ENCODE measurements at places on chromosomes 7 and 10.

- no peak for DNase-seq
Measured at GRCh38 chr7:18390535-18390907, 105.0 kb upstream of the HDAC9 start.

GRCh38 chr10:5932345-5932744, 42.3 kb downstream of the FBH1 start:
- DNase-seq, result no peak

DNA sequence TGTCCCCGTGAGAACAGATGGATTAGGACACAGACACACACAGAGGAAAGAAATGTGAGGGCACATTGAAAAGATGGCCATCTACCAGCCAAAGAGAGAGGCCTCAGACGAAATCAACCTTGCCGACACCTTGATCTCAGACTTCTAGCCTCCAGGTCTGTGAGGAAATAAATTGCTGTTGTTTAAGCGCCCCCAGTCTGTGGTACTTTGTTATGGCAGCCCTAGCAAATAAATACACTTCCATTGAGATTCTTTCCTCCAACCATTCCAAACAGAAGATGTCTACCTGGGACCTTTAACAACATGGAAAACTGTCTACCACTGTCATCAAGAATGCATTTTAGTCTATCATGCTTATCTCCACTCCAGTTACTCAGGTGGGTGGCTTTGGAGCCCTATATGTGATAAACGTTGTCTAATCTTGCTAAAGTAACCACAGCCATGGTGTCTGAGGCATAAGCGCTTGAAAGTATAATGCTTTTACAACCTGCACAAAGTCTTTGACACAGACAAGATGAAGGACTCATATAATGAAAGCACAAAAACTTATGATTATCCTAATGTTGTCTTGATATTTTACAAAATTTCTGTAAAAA, 244.3 kb downstream of the MTERF1 start:
- DNase-seq, result no peak

GRCh38 chr10:13650961-13651360, 64.2 kb downstream of the PRPF18 start:
- no peak for DNase-seq

DNA sequence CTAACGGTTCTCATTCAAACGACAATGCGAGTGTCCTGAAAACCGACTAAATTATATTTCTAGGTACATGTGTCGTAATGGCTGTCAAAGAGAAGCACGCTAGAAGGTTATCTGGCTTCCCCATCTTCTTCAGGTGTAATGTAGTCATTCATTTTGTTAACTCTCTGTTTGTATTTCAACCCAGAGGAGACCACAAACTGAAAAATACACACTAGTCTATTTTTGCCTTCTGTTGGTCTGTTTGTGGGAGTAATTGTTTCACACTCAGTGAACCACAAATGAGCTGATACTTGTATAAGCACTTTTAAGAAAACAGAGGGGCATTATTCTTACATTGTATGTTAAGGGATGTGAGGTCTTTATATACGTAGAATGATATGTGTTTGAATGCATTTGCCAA, 305.9 kb downstream of the GATA3 start:
- DNase-seq, result no peak

DNA sequence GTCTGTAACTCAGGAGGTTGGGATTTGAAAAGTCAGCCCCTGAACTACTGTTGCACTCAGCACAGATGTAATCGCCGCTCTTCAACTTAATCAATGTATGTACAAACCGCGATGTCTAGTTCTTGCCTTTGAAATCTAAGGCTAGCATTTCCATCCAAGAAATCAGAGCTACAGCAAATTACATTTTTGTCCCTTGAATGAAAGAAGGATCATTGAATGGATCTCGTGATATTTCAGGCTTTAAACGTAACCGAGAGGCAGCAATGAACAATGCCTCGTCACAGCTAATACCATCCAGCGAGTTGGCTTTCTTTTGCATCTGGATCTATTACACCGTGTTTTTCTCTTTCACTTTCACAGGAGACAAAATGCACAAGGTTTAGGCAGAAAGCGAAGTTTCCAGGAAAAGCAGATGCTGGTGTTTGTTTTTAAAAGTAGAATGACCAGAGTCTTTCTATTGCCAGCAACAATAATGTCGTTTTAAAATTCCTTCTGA, 5.5 kb downstream of the SKIDA1 start:
- DNase-seq, result no peak

GRCh38 chr10:82402906-82403401, 528.0 kb downstream of the NRG3 start:
- DNase-seq, result no peak

GRCh38 chr10:86821388-86821999, 65.1 kb downstream of the BMPR1A start:
- DNase-seq, result no peak

DNA sequence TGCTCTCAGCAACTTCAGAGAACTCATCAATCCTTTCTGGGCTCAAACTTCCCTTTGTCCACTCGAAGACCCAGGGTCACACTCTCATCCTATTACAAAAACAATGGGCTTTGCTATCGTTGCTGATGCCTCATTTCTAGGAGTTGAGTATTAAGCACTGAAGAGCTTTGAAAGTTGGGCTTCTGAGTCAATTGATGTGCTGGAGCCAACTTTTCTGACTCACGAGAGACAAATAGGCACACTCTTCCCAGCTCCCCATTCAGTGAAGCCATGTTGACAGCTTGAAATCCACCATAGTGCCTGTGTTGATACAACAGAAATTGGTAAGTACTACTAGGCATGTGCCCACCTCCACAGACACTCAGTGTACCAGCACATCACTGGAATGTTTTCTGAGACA, 97.5 kb upstream of the PRSS58 start:
- no peak for DNase-seq

DNA sequence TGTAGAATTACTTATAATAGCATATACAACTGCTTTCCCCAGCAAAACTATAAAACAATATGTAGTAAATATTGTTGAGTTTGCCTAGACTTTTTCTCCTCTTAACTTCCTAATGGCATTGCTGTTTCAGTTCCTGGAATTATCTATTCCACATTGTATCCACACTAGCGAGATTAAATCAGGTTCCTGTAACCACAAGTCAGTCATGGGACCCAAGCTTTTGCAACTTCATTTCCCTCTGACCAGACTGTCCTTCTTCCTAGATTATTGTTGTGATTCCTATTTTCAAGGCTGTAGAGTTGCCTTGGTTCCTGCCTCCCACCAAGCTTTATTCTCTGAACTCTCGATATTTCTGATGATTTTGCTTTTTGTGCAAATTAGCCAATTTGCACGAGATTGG, 173.3 kb upstream of the ZNF804B start:
- DNase-seq, result peak; percentile 9

- no peak for DNase-seq
Measured at GRCh38 chr10:34528320-34528719, 286.8 kb downstream of the PARD3 start.

GRCh38 chr10:63703113-63703670, 182.0 kb downstream of the REEP3 start:
- peak; percentile 37 for DNase-seq
